ENCODE measurements at places on chromosomes 2 and 18.

GRCh38 chr2:200376513-200377354 lies 70.2 kb downstream of the SPATS2L start:
- DNase-seq = no peak

DNA sequence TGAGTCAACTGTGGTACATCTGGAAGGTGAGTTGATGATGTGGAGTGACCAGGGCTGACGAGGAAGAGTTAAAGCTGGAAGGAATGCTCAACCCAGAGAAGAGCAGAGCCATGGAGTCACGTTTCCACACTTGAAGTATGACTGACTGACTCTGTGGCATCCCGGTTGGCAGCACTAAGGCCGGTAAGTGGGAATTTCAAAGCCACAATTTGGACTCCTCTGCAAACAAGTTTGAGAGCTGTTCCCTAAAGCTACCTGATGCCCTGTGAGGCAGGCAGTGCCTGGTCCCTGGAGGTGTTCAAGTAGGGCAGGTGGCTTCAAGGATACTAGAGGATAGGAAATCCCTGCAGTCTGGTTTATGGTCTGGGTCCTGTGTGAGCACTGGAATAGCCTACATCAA lies 69.3 kb upstream of the ITGB6 start:
- no peak for DNase-seq

DNA sequence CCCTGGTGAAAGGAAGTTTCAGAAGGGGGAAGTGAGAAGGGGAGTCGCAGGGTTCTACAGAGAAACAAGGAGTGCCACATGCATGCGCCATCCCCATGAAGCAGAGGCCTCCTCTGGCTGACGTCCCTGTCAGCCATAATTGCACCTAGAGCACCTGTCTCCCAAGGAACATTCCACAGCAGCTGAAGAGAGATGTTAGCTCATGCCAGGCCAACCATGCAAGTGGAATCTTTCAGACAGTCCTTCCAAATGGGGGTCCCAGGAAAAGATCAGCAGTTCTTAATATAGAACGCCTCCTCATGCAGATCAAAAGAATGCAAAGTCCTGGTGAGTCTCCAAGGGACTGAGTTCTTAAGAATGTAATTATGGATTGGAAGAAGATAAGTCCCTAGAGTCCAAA lies 29.6 kb downstream of the MRO start:
- no peak for DNase-seq

GRCh38 chr2:49129034-49129433 lies 25.3 kb downstream of the FSHR start:
- no peak for DNase-seq

- DNase-seq = no peak
These were observed at the start of gene ASB18 for GRCh38 chr2:236264256-236264655. Gene ASB18 (minus strand): TSS chr2:236264406. CDS start chr2:236264345, 61 bp downstream.

DNA sequence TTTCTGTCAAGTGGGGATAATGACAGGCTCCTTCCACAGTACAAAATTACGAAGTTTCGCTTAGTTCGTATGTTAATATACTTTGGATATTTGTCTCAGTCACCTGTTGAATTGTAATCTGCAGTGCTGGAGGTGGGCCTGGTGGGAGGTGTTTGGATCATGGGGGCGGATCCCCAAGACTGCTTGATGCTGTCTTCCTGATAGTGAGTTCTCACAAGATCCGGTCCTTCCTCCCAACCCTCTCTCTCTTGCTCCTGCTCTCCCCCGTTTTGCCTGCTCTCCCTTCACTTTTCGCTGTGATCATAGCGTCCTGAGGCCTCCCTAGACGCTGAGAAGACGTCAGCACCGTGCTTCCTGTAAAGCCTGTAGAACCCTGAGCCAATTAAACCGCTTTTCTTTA lies 97.1 kb upstream of the EPB41L3 start:
- DNase-seq = no peak

- DNase-seq = no peak
These were observed 29.9 kb downstream of the CREG2 start for GRCh38 chr2:101357376-101357775.

GRCh38 chr18:25604196-25604893 lies 252.4 kb upstream of the ZNF521 start:
- DNase-seq = no peak

- DNase-seq = no peak
These were observed 438.8 kb downstream of the SPAG16 start for GRCh38 chr2:213723041-213723560.

GRCh38 chr18:36623681-36624190 lies 205.1 kb downstream of the TPGS2 start:
- no peak for DNase-seq

- DNase-seq = no peak
These were observed 657.0 kb downstream of the ARHGAP15 start for GRCh38 chr2:143786026-143786765.
